ENCODE measurements at places on chromosomes 3 and 15.

DNA sequence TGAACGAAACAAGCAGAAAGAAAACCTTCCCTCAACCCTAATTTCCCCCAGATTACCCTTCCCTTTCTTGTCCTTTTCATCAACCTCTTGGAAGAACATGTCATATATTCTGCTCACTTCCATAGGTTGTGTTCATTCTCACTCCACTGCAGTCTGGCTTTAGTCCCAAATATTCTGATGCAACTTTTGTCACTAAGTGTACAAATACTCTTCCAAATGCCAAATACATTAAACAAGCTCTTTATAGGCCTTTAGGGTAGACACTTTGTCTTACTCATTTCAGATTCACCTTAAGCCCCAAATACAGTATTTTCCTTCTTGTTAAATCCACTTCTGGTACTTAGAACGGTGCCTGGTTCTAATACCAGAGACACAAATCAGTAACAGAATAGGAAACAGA lies 406.5 kb upstream of the CDIN1 start:
- DNase-seq = no peak
- no peaks in the 10 kb centered on the region for H3K27me3 ChIP-seq
- H3K27ac ChIP-seq = no peak overlapping the region
- no peak overlapping the region for H3K4me3 ChIP-seq

GRCh38 chr3:69650066-69650419 lies 89.2 kb upstream of the MITF start:
- H3K4me1 ChIP-seq = no peaks in the 10 kb centered on the region
- H3K36me3 ChIP-seq = no peaks in the 10 kb centered on the region
- DNase-seq = no peak
- no peak overlapping the region for H3K27ac ChIP-seq
- H3K4me3 ChIP-seq = no peak overlapping the region

DNA sequence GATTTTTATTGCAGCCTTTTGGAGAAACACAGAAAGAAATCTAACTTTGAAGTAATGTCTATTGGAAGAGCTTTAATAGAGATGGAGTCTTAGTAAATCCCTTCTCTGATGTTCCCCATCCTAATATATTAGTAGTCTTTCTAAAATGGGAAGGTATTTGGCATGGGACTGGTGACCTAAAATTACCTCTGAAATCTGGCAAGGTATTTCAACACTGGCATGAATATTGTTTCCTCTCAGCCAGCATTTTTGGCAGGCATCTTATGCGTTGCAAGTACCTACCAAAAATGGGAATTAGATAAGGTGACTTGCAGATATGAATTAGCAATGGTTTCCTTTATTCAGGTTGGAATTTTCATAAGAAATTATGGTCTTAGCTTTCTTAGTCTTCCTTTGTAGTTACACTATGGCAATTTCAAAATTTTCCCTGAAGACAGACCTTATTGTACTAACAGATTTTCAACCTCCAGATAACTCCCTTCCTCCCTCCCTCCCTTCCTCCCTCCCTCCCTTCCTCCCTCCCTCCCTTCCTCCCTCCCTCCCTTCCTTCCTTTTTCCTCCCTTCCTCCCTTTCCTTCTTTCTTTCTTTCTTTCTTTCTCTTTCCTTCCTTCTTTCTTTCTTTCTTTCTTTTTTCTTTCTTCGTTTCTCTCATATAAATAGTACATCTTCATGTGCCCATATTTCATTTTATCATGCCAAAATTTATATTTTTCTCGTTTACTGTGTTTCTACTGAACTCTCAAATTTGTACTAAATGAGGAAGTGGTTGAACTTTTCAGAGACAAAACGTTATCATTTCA lies 168.2 kb upstream of the KCNMB2 start:
- H3K4me3 ChIP-seq = no peak overlapping the region
- no peak for DNase-seq
- peaks cover 2% of the 10 kb centered on the region for H3K27me3 ChIP-seq
- no peaks in the 10 kb centered on the region for H3K36me3 ChIP-seq
- no peak overlapping the region for H3K27ac ChIP-seq

DNA sequence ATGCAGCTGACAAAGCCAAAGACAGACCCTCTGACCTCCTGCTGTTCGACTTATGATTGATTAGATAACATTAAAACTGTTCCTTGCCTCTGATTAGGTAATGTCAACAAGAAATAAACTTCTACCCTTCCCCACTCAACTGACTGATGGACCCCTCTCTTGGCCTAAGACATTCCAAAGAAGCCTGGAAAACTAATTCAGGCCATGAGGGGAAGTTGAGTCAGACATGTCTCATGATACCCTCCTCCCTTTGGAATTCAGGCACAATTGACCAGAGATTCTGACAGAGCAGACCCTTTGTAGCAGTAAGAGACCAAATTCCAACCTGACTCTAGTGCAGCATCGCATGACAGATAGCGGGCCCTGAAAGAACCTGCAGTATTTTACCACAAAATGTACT lies 354.5 kb downstream of the OCA2 start:
- no peak for DNase-seq
- H3K27me3 ChIP-seq = no peaks in the 10 kb centered on the region
- no peak overlapping the region for H3K27ac ChIP-seq
- H3K4me1 ChIP-seq = no peaks in the 10 kb centered on the region
- H3K36me3 ChIP-seq = no peaks in the 10 kb centered on the region

DNA sequence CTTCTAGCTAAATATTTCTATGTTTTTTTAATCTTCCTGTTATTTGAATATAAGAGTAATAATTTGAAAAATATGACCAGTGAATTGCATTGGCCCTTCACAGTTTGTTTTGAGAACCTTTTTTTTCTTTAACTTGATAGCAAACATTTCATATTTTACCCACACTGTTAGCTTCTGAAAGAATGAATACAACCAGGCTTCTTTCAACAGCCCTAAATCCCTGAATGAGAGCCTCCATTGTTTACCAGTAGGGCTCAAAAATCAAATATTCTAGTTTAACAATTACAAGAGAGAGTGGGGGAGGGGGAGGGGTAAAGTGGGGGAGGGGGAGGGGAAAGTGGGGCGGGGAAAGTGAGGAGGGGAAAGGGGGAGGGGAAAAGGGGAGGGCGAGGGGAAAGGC lies 14.5 kb upstream of the TOP2B start:
- H3K27ac ChIP-seq = no peak overlapping the region
- H3K36me3 ChIP-seq = no peaks in the 10 kb centered on the region
- H3K4me3 ChIP-seq = no peak overlapping the region
- H3K4me1 ChIP-seq = no peaks in the 10 kb centered on the region
- DNase-seq = no peak

DNA sequence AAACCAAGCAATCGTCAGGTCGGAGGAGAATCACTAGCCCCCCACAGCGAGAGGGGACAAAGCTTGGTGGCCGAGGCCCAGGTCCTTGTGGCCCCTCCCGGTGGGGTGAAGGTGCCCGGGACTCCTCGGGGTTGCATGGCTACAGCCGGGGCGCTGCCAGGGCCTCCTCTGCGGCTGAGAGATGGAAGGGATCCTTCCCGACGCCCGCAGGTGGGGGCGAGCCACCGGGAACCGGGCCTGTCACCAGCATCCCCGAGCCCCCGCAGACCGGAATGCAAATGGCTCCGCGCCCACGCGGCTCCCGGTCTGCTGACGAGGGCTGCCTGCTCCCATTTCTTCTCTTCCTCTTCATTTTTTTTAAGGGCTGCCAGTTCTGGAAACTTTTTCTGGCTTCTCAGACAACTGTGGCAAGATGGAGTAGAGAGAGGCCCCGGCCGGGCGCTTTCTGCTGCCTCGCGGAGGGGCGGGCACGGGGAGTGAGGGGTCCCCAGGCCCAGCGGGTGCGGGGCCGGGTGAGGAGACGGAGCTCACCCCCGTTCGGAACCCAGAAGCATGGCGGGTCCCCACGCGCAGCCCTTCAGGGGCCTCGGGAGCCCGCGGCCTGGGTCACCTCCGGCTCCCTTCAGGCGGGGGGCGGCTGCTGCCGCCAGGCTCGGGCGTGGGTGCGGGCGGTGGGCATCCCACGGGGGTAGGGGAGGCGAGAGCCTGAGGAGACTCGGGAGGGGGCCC lies 27.5 kb downstream of the MELTF start:
- peak overlapping the region; percentile 95 for H3K27ac ChIP-seq
- H3K27me3 ChIP-seq = peaks cover 4% of the 10 kb centered on the region
- DNase-seq = no peak
- H3K4me1 ChIP-seq = peaks cover 10% of the 10 kb centered on the region
- H3K4me3 ChIP-seq = peak overlapping the region; percentile 83

All from activated T-helper 1 cell treated with anti-CD3 and anti-CD28 coated beads, Interleukin-12 subunit alpha, Interleukin-12 subunit beta, Interleukin-2, Interleukin-4 antibody, amounts not matched to agents 30 ng/mL and 10 ng/mL and 1 ng/mL, durations not matched to agents 14 hours and 24 hours and 36 hours (primary cell).